Stimulated activated naive CD4-positive, alpha-beta T cell treated with Interleukin-2 at 50 U/mL for 16 hours (primary cell): ENCODE measurements at places on chromosomes 11 and 22.

DNA sequence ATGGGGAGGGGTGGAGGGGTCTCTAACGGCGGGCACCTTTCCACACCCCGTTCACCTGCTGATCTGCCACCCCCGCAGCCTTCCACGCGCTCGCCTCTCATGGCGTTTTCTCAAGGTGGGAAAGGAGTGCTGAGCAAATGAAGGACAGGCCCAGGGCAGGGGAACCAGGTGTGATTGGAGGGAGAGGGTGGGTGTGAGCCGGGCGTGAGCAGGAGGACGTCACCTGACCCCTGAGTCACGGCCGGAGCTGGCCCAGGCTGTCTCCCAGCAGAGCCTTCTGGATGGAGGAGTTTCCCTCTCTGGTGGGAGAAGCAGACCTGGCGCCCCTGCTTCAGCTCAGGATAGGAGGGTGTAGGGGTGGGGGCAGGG lies 14.0 kb upstream of the ARHGAP8 start:
- no peak for DNase-seq

GRCh38 chr11:128691802-128692752 lies 1.8 kb upstream of the FLI1 start:
- no peak for DNase-seq

GRCh38 chr22:47146391-47146790 lies 383.9 kb downstream of the TBC1D22A start:
- no peak for DNase-seq

DNA sequence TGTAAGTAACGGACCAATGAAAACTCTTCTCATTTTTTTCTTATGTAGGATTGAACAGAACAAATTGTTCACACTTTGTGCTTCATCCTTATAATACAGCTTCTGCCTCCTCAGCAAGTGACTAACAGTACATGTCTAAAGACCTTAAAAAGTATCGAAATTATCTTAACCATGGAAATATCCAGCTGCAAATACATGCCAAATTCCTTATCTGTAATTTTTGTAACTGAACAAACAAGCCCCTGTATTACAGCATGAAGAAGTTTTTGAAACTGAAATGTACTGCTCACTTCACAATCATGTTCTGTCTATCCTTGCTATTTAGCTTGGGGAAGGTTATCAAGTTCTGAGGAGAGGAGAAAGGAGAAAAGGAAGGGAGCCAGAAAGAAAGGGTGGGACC lies 20.4 kb downstream of the WT1 start:
- DNase-seq: no peak

DNA sequence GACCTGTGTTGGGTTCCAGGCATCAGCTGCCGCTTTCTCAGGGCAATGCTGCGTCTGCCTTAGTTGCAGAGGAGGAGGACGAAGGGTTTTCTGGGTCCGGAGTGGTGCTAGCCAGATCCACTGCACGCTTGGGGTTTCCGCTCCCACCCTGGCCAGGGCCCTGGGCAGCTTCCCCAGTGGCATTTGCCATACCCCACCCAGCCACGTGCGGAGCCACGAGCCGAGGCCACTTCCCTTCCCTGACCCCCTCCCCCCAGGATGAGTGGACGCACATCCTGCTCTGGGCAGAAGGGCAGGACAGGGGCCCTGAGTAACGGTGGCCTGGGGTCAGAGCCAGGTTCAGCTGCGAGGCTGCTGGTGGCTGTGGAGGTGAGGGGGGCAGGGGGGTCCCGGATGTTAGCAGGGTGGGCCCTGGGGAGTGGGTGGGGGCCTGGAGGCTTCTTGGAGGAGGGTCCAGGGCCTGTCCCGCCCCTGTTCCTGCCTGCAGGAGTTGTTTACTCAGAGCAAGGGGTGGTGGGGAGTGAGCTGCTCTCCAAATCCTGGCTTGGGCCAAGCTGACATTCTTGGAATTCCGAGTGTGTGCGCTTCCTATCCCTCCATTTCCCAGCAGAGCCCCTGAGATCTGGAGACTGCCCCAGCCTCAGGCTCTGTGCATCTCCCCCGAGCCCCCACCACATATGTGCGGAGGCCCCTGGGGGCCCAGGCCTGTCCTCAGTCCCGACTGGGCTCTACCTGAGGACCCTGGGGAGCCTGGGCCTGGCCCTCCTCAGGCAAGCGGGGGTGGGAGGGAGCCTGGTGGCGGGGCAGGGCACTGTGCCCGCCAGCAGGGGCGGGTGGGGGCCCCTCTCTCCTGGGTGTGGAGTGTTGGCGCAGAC lies 1.4 kb downstream of the TSPAN4 start:
- DNase-seq: no peak

DNA sequence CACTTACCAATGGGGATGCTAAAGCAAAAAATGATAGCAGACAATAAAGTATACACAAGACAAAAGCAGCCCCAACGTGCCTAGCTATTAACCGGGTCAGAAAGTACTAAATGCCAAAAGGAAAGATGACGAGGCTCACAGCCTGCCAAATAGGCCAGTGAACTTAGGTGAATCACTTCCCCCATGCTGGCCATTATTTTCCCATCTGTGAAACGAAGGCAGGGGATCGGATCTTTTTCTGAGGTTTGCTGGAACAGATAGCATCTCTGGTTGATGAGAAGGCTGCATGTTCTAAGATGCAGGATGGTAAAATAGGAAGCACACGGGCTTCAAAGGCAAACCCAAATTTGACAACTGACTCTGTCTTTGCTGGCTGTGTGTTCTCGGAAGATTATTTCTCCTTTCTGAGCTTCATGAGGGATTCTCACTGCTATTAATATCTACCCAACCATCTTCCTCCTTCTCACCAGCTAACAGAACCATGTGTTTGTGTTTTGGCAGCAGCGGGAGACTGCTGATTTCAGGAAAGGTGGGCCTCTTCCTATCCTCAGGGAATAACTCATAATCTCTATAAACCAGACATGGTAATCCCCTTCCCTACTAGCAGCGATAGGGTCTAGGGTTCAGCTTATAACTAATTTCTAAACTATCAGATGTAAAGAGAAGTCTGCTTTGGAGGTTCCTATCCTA lies 390.7 kb downstream of the LARGE1 start:
- DNase-seq: no peak

DNA sequence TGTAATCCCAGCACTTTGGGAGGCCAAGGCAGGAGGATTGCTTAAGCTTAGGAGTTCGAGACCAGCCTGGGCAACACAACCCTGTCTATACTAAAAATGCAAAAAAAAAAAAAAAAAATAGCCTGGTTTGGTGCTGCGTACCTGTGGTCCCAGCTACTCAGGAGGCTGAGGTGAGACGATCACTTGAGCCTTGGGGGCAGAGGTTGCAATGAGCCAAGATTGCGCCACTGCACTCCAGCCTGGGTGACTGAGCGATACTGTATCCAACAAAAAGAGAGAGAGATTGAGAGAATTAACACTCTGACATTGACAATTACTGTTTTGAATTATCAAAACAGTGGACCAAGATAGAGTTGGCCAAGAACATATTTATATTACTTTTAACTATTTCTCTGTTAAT lies 53.7 kb downstream of the SIK2 start:
- no peak for DNase-seq

DNA sequence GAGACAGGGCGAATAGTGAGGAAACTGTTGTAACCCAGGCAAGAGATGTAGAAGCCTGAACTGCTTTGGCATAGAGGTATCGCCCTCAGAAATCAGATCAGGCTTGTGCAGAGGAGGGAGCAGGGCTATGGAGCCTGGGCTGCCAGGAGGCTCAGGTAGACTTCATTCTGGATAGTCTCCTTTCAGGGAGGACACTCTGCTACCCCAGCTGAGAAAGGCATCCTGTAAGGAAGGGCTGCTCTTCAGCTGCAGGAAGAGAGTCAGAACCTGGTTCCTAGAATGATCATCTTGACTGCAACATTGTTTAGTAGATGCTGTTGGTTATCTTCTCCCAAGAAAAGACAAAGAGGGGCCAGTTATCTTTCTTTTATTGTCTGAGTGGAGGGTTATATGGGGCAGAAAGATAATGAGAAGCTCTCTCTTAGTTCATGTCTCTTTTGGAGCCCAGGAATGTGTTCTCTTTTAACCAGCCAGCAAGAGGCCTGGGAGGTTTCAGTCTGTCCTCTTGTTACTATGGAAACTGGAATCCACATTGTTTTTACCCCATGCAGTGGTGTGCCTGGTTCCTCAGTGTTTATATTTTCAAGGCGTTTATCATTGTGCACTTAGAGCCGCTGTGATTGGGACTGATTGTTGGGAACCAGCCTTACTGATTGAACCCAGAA lies 95.7 kb downstream of the STIM1 start:
- DNase-seq: no peak

- DNase-seq: no peak
These were observed 11.4 kb downstream of the GLB1L3 start for GRCh38 chr11:134287561-134287960.

- DNase-seq: no peak
These were observed 20.1 kb upstream of the BDNF start for GRCh38 chr11:27720277-27720830.

GRCh38 chr11:353179-353873 lies 16.0 kb upstream of the B4GALNT4 start:
- no peak for DNase-seq

GRCh38 chr11:66619080-66619554 lies 2.7 kb downstream of the RBM14 start:
- no peak for DNase-seq

GRCh38 chr11:43315966-43316365 lies 4.2 kb downstream of the API5 start:
- DNase-seq: no peak

- DNase-seq: peak; percentile 37
These were observed 15.6 kb downstream of the ARAP1 start for GRCh38 chr11:72736452-72737069.

DNA sequence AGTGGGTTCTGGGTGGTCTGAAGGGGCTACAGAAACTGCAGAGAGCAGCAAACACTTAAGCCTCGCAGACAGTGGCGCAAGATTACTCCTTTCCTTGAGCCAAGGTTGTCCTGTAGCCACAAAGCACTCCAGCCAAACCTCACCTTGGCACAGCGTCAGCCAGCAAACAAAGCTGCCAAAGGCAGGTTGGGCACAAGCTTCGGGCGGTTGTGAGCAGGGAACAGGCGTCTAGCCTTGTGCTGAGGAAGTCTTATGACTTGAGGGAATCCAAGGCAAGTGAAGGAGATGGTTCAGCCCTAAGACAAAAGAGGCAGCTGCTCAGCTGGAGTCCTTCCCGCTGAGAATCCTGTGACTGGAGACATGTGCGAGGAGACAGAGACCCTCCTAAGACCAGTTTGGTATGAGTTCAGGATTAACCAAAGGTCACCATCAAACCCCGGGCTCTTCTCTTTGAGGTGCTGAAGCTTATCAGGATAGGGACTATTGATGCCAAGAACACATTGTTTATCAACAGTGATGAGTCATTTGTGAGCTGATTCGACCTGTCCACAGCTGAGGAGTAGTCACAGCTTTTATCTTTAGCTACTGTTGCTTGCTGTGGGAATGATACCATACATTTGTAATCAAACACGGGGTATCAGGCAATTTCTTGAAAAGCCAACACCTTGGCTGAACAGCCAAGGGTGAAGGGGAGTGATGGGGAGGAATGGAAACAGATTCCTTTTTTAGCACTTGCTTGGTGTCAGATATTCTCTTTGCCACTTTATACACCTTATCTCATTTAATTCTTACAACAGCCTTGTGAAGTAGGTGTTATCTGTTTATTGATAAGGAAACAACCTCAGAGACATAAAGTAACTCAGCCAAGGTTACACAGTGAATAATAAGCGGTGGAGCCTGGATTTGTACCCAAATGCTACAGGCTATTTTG lies 4.6 kb downstream of the ADM start:
- no peak for DNase-seq

- DNase-seq: no peak
These were observed 39.1 kb downstream of the B3GAT1 start for GRCh38 chr11:134372961-134373360.

- DNase-seq: no peak
These were observed 131.9 kb downstream of the RASSF10 start for GRCh38 chr11:13140873-13141655.

GRCh38 chr11:26551186-26551801 lies 20.8 kb downstream of the MUC15 start:
- no peak for DNase-seq

DNA sequence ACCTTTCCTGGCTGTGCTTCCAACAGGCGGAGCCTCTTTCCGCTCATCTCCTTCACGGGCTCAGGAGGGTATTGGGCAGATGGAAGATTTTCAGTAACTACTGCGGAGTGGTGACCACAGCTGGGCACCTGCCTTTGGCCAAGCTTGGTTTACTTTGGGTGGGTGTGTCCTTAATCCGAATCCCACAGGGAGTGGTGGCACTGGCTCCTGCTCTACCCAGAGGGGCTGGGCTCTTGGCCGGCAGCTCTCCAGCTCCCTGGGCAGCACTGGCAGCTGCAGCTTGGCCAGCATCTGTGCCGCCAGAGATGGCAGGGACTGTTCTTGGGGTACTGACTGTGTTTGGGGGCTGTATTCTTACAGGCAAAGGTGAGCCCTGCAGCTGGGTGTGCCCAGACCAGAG lies 29.8 kb downstream of the BID start:
- DNase-seq: no peak

DNA sequence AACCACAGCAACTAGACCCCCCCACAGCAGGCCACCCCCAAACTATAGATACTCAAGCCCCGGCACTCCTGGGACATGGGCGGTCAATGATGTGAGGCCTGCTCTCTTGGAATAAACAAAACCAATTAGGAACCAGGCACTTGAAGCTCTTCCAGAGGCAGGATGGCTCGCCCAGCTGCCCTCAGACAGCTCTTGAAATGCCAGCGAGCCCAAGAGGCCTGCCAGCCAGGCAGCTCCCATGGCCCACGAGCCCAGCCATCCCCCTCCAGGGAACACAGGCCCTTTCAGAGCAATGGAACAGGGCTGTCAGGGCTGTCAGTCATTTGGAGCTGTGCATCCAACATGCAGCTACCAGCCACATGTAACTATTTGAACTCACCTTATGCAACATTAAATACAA lies 34.0 kb upstream of the TFIP11 start:
- no peak for DNase-seq

DNA sequence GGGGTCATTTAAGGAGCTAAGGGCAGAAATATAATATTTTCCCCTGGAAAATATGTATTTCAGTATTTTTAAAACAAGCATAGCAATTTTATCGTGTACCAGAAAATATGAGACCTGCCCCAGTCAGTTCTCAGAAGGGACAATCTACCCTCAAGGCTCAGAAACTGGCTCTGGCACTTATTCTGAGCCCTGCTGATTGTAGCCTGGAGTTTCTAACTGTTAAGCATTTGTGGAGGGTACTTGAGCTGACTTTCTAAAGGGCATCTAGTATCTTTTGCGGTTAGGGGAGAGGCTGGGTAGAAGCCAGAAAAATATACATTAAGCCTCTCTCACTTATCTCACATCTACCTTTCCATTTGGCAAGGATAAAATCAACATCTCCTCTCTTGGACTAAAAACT lies 71.3 kb upstream of the FSHB start:
- DNase-seq: no peak

DNA sequence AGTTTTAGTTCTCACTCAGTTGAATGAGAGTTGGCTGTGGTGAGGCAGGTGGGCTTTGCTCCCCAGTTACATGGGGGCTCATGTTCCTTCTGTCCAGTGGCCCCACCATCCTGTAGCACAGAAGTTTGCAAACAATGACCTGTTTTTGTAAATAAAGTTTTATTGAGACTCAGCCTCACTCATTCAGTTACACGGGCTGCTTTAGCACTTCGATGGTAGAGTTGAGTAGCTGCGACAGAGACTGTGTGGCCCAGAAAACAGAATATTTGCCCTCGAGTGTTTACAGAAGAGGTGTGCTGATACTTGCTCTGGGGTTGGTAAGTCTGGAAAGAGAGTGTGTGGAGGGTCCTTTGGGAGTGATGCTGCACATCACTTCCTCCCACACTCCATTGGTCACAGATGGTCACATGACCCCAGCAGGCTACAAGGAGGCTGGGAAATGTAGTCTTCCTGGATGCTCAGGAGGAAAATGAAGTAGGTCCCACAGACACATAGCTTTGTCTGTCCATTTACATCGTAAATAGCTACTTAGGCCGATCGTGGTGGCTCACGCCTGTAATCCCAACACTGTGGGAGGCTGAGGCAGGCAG lies 34.6 kb downstream of the IFT27 start:
- DNase-seq: no peak
